ENCODE measurements at places on chromosomes 1 and 21.

GRCh38 chr1:153770797-153771196, 4.4 kb upstream of the SLC27A3 start:
- DNase-seq, result no peak

- no peak for DNase-seq
These were observed 72.3 kb downstream of the CTH start for GRCh38 chr1:70483342-70483741.

DNA sequence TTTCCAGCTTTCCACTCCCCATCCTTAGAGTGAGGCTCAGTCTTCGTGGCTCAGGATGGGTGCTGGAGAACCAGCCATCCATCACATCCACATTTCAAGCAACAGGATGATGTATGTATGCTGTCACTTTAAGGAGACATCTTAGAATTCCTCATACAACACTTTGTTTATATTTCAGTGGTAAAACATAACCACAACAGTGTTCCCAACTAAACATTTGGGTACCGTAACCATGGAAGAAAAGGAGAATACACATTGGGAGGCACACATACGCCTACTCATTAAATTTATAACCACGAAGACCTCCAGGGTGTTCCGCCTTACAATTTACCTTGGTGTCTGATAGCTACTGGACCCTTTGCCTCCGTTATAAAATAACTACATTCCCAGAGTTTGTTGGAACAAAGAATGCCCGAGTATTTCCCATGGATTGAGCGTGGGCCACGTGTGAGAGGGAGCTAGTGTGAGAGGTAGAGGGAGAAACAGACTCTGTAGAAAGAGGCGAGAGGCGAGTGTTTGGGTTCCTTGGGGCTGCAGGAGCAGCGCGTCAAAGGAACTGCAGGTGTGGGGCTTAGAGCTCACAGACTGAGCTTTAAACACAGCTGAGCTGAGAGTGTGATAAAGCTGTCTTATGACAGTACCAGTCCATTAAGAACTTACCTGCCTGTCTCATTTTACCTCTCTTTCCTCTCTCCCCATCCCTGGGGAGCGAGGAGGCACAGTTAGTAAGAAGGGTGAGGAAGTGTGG, 111.5 kb upstream of the USP24 start:
- DNase-seq, result no peak

DNA sequence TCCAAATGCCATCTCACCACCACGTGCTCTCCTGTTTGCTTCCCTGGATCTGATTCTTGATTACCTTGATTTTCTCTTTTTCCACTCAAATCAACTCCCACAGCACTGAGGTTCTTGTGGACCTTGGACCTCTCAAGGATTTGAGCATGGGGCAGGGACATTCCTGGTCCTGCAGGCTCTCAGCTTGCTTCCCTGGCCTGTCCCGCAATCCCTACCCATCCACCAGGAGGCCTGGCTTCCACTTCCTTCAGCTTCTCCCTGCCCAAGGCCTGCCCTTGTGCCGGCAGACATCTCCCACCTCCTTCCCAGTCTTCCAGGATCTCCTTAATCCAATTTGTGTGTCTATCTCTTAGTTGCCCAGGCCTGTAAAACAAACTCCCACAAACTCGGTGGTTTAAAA, 21.6 kb downstream of the PLA2G2A start:
- DNase-seq, result no peak

DNA sequence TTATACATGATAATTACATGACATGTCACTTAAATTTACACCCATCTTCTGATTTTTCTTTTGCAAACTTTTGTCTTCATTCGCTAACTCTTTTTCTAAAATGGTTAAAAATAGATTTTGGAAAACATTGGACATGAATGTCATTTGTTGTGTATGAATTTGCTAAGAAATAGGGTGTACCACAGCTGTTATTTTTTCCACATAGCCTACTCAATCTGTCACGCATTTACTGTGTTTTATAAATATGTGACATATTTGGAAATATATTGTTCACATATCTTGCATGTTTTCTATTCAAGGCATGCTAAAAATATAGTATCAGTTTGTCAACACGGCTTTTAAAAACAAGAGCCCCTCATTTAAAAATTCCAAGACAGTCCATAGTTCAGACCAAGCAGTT, 47.9 kb upstream of the TARBP1 start:
- DNase-seq, result no peak

DNA sequence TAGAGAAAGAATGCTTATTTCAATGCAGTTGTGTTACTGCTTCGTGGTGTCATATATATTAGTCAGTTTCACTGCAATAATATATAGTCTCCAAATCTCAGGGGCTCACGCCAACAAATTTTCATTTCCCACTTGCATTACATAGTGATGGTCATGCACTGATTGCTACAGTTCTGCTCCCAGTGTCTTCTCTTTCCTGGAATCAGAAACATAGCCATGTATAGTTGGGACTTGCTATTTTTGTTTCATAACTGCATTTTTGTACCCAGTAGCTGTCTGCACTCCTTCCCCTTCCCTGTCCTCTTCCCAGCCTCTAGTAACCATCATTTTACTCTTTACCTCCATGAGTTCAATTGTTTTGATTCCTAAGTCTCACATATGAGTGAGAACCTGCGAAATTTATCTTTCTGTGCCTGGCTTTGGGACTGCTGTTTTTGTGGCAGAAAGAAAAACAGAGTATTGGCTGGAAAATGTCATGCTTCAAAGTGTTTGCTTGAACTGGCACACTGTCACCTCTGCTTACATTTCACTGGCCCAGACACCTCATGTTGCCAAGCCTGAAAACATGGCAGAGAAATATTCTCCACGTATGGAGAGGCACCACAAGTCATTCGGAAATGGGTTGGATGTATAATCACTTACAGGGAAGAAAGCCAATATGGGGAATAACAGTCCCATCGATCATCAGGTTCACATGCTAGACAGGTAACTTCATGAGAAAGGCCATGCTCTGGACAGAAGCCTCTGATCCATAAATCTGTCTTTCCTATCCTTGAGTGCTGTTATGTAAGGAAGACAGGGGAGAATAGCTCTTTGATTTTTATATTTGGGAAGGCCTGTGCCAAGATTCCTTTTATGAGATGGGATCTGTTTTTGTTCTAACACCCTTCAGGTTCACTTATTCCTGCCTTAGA, 60.4 kb upstream of the BACH1 start:
- no peak for DNase-seq

GRCh38 chr1:61322769-61323168, 240.4 kb downstream of the NFIA start:
- DNase-seq, result no peak

GRCh38 chr1:203142684-203143408, 15.3 kb downstream of the ADORA1 start:
- DNase-seq, result no peak

DNA sequence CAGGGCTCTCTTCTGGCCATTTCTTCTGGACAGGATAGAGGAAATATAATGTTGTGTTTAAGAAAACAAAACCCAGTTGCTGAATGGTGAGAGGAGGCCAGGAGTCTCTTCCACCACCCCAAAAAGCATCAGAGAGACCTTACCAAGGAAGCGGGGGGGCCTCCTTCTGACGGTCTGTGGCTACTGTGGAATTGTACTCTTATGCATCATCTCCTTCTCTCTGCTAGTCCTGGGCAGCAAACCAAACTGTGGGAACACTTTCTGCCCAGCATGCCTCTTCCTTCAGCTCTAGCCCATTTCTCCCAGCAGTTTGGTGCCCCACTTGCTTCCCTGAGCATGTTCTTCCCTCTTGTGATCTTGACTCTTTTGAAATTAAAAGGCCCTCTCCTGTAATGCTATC, 157.7 kb downstream of the HHIPL2 start:
- no peak for DNase-seq

- peak; percentile 49 for DNase-seq
These were observed 9.0 kb upstream of the ABCG1 start for GRCh38 chr21:42209801-42210479.

All from type B pancreatic cell (in vitro differentiated cells).